Progenitor cell of endocrine pancreas (in vitro differentiated cells): ENCODE measurements at places on chromosomes 4 and X. TPM values are rescaled to one million over a fixed set of nuclear protein-coding genes. Genes with fewer than 3 reads are reported as not detected.

GRCh38 chr4:8040607-8041006 is 100.9 kb upstream of the AFAP1 start:
- DNase-seq, result no peak

- DNase-seq, result no peak
Measured at GRCh38 chr4:112884406-112884805, 165.0 kb upstream of the ANK2 start.

DNA sequence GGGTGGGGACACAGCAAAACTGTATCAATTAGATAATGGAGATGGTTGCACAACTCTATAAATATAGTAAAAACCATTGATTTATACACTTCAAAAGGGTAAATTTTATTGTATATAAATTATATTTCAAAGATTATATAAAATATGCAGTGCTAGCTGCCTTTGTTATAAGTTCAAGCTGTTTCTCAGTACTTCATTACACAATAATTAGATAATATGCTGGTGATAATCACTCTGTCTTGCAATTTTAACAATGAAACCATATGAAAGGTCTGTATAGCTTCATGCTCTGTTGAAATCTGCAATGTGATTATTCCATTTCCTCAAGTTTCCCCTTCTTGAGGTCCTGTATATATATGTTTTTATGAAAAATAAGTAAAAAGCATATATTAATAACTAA is 73.4 kb upstream of the PLS3 start:
- no peak for DNase-seq

PYURF gene
- total RNA-seq, result 47.2 and 48.4 TPM in 2 replicates

EIF4E gene
- 97.7 and 112 TPM in 2 replicates for total RNA-seq

TSPAN7 gene
- 21.1 and 21.8 TPM in 2 replicates for total RNA-seq

GRCh38 chrX:65706041-65706828 is 38.8 kb downstream of the MSN start:
- no peak for DNase-seq

DNA sequence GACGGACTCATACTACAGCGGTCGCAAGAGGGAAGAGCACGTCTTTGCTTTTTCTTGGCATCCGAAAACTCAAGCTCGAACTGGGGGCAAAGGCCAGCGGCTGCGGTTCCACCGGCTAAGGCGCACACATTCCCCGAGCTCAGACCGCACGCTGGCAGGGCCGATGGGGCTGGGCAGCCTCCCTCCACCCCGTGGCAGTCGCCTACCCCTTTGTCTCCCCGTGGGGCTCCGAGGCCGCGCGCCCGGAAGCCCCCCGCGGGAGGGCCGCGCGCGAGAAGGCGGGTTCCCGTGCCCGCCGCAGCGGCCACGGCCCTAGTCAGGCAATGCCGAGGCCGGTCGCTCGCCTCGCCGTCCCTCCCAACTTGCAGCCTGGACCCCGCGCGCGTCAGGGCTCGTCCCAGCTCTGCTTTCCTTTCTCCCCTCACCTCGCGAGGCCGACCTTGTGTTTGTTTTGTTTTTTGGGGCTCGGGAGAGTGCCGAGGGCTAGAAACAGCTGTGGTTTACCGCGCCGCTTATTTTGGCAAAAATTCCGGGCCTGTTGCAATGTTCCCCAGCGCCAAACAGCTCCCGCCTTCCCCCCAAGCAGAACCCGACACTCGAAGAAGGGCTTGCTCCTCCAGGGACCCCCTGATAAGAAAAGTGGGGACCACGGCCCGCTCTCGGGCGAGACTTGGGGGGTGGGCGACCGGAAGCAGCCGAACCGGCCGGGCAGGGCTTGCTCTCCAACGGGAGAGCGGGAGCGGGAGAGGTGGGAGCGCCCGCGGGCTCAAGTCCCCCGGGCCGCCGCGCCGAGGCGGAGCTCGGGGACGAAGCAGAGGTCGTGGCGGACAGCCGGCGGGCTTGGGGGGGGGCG is 561 bp upstream of the N4BP2 start:
- peak; percentile 63 for DNase-seq

- DNase-seq, result no peak
Measured at GRCh38 chr4:183588169-183588675, 70.8 kb downstream of the RWDD4 start.

RNF128 gene
- total RNA-seq, result 14.8 and 17.0 TPM in 2 replicates

ARHGAP6 gene
- 1.9 TPM in 2 replicates for total RNA-seq

SLAIN2 gene
- total RNA-seq, result 54.5 and 55.2 TPM in 2 replicates
